Suppressor macrophage treated with lipopolysaccharide for 1 hour (primary cell): ENCODE measurements at places on chromosomes 1 and 21.

DNA sequence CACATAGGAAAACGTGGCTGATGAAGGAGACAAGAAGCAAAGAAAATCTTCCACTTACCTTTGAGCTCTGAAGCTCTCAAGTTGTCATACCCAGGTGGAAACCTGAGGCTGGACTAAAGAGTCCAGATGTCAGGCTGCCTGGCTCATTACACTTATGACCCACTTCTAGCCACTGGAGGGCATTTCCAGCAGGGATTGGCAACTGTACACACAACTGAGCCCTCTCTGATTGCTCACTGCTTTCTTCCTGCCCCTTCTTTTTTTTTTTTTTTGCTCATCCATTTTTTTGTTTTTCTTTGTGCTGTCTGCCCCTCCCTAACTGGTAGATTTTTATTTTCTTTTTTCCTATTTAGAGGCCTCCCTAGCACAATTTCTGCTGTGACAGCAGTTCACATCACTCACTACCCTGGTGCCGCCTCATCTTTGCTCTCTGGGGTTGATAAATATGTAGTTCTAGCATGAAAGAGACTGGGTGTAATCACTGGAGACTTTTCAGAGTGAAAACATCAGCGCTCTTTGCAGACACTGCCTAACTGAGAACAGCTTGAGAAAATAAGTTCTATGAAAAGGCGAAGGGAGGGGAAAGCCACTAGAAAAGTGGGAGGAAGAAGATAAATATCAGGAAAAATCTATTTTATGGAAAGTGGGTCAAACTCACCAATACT, 334.5 kb downstream of the NUF2 start:
- DNase-seq, result no peak

- no peak for DNase-seq
Measured at GRCh38 chr21:26115305-26115704, 55.3 kb downstream of the APP start.

- peak; percentile 54 for DNase-seq
Measured at GRCh38 chr1:186643614-186644013, 36.6 kb downstream of the PTGS2 start.

GRCh38 chr21:43358940-43359822, 67.8 kb downstream of the SIK1 start:
- no peak for DNase-seq

DNA sequence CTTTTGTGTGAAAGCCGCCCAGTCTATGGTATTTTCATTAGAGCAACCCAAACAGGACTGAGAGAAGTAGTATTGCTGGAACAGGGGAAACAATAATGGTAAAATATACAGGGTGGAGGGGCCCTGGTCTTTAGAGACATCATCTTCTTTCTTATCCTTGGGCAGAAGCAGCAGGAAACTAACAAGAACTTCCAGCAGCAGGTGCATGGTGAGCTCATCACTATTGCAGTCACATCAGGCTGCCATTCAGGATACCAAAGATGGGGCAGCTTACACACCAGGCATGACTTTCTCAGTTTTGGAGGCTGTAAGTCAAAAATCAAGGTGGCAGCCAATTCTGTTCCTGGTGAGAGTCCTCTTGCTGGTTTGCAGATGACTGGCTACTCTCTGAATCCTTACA, 478.3 kb upstream of the RUNX1 start:
- no peak for DNase-seq

DNA sequence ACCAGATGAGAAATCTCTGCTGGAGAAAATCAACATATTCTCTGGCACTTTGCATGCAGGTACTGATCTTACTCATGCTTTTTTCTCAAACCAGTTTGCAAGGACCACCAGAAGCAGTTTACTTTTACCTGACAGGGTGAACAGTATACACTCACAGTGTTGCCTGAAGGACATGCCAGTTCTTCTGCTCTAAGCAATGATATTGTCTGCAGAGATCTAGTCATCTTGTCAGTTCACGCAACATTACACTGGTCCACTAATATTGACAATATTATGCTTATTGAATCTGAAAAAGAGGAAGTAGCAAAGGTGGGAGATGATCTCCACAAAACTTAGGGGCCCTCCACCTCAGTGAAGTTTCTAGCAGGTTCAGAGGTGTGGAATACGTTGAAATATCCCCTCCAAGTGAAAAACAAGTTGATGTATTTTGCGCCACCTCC, 3.8 kb upstream of the S100B start:
- DNase-seq, result no peak

GRCh38 chr1:207109004-207109403, 5.0 kb downstream of the C4BPA start:
- DNase-seq, result no peak

DNA sequence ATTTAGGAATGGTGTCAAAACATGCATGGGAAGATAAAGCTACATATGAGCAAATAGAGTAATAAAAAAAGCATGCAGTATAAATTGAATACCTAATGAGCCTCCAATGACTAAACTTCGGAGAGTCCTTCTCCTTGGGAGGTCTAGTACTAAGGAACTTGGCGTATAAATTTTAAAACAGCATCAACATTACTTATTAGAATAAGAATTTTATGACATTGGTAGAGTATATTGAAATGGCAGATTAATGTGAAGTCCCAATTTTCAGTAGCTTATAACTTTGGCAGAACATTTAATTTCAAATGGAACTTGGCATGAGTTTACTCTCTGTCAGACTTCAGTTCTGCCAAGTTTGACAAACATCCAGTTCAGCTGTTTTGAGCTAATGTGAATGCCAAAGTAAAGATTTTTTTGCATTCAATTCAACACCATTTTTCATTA, 104.7 kb upstream of the RGS18 start:
- no peak for DNase-seq

GRCh38 chr21:36909901-36910561, 56.4 kb downstream of the HLCS start:
- DNase-seq, result peak; percentile 89

- peak; percentile 56 for DNase-seq
Measured at GRCh38 chr1:21904704-21905520, 32.2 kb downstream of the HSPG2 start.

- DNase-seq, result peak; percentile 91
Measured at GRCh38 chr1:44485229-44485933, 80.3 kb downstream of the RNF220 start.

- DNase-seq, result no peak
Measured at GRCh38 chr1:92165389-92165788, 52.3 kb upstream of the C1orf146 start.

GRCh38 chr1:161013131-161013487, 7.8 kb downstream of the F11R start:
- peak; percentile 90 for DNase-seq

- no peak for DNase-seq
Measured at GRCh38 chr1:158916085-158916484, 15.3 kb upstream of the PYHIN1 start.

- no peak for DNase-seq
Measured at GRCh38 chr1:51133045-51133444, 31.0 kb downstream of the C1orf185 start.

DNA sequence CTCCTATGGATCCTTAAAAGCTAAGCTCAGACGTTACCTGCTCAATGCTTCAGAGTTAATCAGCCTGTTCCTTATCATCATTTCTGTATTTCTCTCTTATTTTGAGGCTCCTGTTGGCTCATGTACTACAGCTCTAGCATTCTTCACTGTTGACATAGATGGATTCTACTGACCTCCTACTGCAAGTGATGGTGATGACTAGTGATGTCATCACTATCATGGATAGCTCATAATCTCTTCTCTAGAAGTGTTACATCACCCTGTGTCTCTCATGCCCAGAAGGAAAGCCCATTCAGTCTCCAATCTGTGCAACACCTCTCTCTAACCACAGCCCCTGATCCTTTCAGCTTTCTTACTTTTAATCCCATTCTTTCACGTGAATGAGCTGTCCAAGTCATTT, 168.2 kb upstream of the DPT start:
- no peak for DNase-seq

DNA sequence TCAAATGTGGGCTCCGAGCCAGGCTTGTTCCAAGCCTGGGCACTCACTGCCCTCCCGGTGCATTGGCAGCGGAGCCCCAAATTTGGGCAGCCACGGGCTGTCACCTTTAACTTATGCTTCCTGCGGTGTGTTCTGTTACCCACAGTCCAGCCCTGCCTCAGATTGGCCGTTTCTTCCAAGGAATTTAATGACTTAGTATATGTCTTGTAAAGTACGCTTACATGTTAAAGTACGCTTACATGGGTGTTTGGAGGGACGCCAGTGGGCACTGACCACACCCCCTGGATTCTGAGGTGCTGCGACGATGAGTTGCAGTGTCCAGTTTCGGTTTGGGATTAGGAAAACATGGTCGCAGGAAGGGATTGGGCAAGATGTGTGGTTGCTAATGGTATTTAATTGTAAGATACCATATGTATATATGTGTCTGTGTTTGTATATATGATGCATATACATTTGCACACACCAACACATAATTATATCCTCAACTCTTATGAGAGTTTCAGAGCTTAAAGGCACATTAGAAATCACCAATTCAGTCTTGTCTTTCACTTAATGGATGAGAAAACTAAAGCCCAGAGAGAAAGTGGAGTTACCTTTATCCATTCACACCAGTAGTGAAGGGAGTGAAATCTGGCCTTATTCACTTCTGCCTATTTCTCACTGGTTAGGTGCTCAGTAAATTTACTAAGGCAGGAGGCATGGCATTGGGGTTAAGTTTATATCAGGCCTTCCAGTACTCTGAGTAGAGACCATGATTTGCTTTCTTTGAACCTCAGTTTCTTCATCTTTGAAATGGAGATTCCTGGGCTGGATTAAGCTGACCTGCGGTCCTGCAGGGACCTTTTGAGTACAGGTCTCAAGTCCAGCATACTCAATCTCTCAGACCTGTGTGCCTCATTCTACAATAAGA, 1.0 kb downstream of the SMYD2 start:
- peak; percentile 47 for DNase-seq

- no peak for DNase-seq
Measured at GRCh38 chr1:177983482-177984135, 13.8 kb upstream of the SEC16B start.

GRCh38 chr1:209692296-209692695, 12.3 kb upstream of the HSD11B1 start:
- no peak for DNase-seq

- no peak for DNase-seq
Measured at GRCh38 chr1:46900401-46900800, 40.9 kb downstream of the CYP4A11 start.

- no peak for DNase-seq
Measured at GRCh38 chr21:42721341-42721824, 68.0 kb downstream of the PDE9A start.

DNA sequence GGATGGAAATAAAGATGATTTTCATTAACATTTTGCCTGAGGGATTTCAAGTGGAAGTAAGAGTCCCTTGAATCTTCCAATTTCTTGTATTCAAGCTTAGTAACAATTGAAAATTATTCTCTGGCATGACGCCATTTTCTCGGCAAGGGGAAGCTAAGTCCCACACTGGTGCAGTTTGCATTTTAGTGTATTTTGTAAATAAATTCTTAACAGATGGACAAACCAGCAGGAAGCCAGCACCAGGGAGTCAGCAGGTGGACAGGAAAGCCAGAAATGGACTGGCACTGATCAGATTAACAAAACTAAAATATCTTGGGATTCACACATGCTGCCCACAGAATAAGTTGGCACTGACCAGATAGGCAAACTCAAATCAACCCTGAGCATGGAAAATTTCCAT, 311.3 kb downstream of the LRRIQ3 start:
- no peak for DNase-seq

- DNase-seq, result no peak
Measured at GRCh38 chr21:38997051-38997842, 186.0 kb downstream of the PSMG1 start.

DNA sequence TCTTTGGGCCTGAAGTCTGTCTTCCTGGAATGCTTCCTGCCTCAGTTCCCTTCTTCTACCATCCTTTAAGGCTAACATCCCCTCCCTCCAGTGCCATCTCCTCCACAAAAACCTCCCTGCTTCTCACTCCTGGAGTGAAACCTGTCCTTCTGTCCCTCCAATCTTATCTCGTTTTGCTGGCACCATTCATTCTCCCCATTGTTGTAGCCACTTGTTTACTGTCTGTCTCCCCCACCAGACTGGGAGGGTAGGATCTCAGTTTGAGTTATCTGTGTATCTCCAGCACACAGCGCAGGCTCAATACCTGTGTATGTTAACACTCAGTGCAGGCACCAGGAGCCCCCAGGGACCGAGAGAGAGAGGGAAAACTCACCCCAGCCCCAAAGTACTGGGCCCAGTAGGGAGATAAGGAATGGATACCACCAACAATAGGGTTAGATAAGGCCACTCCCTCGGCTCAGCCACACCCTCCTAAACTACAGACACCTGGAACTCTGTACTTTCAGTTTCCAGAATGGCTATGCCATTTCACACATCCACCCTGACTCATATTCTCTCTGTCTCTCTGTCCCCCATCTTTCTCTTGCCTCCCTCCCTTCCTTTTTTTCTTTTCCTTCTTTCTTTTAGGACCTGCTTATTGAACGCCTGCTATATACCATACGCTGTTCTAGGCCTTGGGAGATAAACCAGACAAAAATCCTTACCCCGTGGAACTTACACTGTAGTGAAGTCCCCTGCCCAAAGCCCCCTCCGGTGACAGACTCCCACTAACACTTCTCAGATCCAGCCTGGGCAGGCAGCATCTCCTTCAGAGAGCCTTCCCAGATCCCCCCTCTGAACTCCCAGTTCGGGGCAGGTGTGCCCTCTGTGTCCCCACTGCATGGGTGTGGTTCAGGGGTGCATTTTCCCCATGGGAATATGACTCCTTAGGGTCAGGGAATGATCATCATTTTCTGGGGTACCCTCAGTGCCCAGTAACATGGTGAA, 3.3 kb upstream of the SSBP3 start:
- no peak for DNase-seq

- DNase-seq, result no peak
Measured at GRCh38 chr1:11521582-11522399, 42.8 kb downstream of the DISP3 start.

DNA sequence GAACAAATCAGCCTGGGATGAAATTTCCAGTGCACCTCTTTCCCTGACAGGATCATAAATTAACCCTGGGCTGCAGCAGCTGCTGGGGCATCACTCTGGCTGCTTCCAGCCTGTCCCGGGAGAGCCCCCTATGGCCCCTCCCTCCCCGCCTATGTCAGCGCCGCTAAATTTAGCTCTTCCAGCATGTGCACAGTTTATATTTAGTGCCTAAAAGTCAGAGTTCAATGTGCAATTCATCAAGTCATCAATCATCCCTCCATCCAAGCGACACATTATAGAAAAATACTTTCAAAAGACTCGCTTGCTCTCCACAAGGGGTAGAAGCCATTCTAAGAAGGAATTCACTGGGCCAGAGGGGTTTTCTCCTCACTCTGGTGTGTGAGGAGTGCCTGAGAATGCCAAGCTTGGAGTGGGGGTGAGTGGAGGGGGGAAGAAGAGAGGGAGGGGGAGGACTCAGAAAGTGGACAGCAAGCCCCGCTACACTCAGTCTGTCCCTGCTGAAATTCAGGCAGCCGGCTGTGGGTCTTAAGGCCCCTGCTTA, 37.4 kb downstream of the XCL1 start:
- DNase-seq, result no peak
